Cerebellar nuclear complex (tissue), 1 donor: ENCODE measurements at places on chromosomes 7 and 10.

- DNase-seq: no peak
These were observed 13.1 kb downstream of the PHTF2 start for GRCh38 chr7:77811516-77812289.

DNA sequence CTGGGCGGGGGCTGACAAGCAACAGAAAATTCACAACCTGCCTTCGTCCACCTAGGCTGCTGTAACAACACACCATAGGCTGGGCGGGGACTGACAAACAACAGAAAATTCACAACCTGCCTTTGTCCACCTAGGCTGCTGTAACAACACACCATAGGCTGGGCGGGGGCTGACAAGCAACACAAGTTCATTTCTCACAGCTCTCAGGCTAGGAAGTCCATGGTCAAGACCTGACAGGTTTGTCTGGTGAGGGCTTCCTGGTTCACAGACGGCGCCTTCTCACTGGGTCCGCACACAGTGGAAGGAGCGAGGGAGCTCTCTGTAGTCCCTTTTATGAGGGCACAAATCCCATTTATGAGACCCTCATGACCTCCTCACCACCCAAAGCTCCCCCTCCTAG, 52.2 kb downstream of the DIP2C start:
- DNase-seq: no peak

DNA sequence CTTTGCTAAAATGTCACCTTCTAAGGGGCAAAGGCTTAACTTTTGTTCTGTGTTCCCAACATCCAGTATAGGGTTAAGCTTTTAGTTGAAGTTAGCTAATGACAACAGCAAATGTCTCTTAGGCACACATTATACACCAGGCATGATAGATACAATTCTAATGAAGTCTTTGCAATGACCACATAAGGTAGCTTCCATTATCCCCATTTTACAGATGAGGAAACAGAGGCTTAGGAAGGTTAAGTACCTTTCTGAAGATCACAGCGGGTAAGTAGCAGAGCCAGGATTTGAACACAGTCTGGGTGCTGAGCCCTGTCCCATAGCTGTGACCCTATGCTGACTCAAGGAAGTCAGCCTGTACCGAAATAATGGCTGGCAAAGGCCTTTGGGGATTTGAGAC, 1.9 kb downstream of the BUD31 start:
- DNase-seq: no peak

- no peak for DNase-seq
These were observed 120.0 kb upstream of the SAMD8 start for GRCh38 chr10:74991435-74991834.

- no peak for DNase-seq
These were observed 6.6 kb downstream of the PDIA4 start for GRCh38 chr7:149021725-149022062.

DNA sequence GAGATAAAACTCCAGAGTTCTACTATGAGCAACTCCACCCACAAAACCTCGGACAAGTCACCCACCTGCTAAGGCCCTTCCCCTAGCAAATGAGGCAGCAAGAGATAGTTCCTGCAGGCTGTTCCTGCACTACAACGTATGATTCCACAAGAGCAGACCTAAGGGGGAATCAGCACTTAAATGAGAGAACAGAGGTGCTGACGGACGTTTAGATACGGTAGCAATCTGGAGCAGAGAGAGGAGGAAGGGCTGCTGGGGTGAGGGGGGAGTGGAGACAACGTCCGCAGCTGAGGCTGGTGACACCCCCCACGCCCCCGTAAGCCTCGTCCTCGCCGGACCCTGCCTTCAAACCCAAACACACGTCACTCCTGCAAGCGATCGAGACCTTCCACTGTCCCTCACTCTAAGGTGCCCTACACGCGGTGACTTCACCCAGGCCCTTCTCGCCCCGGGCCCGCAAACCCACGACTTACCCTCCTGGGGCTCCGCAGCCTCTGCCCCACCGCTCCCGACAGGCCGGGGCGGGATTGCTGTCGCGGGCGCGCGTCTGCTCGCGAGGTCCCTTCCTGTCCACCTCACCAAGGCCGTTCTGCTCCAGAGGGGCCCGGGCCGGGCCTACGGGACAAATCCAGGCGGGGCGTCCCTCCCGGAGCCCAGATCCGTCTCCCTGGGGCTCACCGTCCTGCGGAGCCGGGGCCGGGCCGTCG, 635 bp downstream of the ZNF12 start:
- DNase-seq: no peak

DNA sequence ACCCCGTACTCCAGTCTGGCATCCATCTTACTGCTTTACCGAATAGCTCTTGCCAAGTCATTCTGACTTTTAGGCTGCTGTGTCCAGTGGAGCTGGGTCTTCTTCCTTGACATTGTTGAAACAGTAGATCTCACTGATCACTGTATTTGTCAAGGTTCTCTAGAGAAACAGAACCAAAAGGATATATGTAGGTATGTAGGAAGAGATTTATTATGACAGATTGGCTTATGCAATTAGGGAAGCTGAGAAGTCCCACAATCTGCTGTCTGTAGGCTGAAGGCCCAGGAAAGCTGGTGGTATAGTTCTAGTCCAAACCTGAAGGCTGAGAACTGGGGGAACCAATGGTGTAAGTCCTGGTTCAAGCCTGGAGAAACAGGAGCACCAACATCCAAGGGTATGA, 12.1 kb upstream of the PRRT4 start:
- DNase-seq: no peak

- no peak for DNase-seq
These were observed 16.7 kb downstream of the FAM107B start for GRCh38 chr10:14757986-14758385.

- no peak for DNase-seq
These were observed 351.2 kb downstream of the GFRA1 start for GRCh38 chr10:115921795-115922194.

GRCh38 chr10:89163265-89163995, 43.7 kb downstream of the CH25H start:
- no peak for DNase-seq

GRCh38 chr10:73858013-73858708, 16.2 kb downstream of the CAMK2G start:
- no peak for DNase-seq

- no peak for DNase-seq
These were observed 177.2 kb upstream of the KLF14 start for GRCh38 chr7:130910949-130911944.

DNA sequence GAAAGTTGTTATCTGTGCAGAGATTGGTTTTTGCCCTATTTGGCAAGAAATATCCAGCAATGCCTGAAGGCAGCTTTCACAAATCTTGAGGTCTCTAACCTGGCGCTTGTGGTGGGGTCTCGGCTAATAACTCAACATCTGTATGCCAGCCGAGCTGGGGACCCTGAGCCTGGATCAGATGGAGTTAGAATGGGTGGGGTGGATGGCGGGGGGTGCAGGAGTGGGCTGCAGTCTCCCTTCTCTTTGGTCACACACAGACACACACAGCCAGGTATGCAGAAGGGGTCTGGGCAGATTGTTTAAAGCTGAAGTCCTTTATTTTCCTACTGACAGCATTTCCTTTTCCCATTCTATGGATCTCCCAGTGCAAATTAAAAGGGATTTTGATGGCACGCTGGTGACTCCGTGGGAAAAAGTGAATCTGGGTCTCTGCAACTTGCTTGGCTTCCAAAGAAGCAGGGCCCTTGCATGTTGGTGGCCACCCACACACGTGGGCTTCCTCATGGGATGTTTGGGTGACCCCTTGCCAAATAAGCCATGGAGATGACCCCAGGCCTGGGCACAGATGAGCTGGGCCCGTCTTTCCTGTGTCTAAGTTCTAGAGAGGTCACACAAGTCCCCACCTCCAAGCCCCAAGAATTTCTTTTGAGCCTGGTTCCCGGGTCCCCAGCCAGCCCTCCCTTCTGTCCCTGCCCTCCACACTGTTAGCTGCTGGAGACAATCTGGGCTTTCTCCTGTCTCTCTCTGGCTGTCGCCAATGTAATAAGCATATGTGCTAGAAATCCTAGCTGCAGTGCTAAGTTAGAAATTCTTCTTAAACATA, 39.9 kb upstream of the EMX2 start:
- DNase-seq: no peak

DNA sequence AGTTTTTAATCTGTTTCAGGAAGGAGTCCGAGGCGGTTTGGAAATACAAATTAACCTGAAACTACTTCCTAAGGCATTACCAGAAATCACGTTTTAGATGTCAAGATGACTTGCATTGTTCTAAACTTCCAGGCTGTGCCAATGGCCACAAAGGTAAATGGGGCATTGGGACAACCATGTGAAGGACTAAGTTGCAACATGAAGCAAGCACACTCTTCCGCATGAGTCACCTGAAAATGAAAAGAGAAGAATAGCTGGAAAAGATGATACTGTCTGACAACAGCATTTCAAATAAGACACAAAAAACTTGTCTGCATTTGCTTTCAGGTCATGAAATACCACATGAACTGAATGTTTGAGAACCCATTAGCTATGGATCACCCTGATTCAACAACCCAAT, 262.1 kb downstream of the AHR start:
- DNase-seq: no peak

GRCh38 chr7:27269455-27269854, 26.9 kb downstream of the EVX1 start:
- no peak for DNase-seq

DNA sequence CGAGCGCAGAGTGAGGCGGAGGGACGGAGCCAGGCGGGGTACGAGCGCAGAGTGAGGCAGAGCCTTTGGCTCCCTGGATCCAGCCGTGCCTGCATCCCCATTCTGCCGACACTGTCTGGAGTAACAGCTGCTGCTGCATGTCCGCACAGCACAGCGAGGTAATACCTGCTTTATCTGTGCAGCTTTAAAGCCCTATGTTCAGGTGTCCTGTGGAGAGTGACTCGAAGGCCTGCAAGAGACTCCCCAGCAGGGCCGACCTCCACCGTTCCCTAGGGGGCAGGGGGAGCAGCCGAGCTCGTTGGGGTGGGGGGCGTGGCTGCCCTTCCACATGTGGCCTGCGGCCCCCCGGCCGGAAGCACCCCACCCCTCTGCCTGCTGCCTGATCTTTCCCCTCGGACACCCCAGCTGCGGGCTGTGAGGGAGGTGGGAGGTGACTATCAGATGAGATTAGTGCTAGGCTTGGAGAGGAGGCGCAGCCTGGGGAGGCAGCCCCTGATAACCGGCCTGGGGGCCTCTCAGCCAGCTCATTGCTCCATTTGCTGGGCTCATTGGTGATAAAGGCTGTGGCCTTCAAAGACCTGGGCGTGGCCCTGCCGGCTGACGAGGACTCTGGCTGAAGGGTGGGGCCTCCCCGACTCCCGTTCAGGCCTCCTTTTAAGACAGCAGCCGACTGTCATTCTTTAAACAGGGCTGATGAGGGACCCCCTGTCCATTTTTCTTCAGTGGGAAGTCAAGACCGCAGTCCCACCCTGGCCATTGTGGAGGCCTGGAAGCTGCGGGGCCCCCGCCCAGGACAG, 8.0 kb downstream of the VENTX start:
- DNase-seq: no peak

DNA sequence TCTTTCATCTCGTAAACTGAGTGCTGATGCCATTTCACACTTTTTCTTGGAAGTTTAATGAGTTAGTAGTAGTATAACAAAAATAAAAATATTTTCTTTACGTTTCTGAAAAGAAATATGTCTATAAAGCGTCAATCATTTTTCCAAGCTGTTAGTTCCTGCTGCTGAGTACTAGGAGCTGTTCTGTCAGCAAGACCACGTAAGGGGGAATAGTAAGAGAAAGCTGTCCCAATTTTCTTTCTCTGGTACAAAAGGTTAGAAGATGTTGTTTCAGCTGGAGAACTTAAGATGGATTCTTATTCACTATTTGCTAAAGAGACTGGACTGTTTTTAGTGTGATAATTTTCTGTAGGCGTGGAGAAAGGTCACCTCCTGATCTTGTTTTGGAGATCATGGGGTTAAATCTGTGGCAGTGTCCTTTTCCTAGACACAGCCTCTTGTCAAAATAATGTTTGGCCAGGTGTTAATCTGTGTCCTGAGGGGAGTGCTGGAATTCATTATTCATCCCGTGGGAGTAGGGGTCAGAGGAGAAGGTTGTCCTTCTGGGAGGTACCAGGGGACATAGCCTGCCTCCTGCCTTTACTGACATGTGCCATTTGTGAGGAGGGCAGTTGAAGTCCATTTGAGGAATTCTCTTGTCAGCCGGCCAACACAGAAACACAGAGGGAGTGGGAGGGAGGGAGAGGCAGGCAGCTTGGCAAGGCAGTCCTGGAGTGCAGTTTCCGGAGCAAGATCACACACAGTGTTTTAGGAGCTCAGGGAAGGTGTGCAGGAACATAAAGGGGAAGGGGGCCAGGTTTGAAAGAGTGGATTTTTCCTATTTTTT, 368.7 kb downstream of the AUTS2 start:
- no peak for DNase-seq

DNA sequence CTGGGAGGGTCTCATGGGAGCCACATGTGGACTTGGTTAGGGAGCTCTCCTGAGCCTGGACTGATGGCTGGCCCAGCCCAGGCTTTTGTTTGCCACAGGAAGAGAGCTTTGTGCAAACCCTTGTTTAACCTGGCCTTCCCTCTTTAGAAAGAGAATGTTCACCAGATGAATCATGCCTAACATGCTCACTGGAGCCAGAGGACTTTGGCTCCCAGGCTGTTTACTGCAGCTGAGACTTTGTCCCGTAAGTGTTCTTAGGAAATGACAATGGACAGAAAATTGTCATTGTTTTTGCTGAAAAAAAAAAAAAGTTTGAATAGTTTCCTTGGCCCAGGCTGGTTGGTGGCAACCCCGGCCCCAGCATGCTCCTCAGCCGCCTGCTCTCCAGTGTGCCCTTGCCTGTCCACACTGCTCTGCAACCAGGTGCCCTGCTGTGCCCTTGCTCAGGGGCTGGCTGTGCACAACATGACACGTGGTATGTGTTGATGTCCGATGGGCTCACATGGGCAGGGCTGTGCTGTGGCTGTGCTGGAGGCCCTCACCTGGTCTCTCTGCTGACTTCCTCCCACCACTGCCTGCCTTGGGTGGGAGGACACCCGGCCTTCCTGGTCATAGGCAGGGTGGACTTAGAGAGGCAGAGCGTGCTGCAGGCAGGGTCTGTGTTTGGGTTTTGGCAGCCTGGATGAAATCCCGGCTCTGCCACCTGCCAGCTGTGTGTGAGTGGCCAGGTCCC, 215.3 kb upstream of the ZNF32 start:
- no peak for DNase-seq

DNA sequence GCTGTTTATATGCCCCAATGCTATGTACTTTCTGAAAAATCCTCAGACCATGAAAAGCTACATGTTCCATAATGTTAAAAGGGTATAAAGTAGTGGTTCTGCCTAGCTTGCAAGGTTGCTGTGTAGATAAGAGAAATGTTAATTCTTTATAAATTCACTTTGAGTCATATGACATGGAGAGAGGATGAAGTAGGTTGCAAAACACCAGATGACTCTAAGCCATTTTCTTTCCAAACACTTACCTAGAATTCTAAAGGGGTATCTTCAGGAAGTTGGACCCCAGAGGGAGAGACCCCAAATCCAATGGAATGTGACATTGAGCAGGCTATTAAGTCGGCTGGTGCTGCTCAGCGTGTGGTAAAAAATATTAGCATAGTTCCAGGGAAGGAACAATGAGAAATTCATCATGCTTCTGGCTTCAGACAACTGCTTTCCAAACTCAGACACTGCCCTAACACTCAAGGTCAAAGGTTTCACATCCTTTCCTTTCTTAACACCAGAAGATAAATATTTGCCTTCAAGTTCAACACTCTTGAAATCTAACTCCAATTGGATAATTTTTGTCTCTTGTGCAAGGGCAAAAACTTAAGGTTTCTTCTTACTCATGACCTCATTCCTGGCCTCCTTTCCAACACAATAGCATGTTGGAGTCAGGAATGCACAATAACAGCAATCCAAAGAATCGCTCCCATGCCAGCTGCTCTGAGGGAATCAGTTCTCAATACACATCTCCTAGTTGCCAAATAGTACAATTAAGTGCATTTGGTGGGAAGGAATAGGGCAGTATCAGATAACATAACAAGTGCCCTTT, 100.7 kb upstream of the AFAP1L2 start:
- DNase-seq: no peak

- no peak for DNase-seq
These were observed 56.3 kb downstream of the LRMDA start for GRCh38 chr10:75487755-75488125.
